ENCODE measurements at places on chromosomes 4 and X.

- no peak for DNase-seq
These were observed 736.7 kb upstream of the PRKX start for GRCh38 chrX:4450177-4450576.

DNA sequence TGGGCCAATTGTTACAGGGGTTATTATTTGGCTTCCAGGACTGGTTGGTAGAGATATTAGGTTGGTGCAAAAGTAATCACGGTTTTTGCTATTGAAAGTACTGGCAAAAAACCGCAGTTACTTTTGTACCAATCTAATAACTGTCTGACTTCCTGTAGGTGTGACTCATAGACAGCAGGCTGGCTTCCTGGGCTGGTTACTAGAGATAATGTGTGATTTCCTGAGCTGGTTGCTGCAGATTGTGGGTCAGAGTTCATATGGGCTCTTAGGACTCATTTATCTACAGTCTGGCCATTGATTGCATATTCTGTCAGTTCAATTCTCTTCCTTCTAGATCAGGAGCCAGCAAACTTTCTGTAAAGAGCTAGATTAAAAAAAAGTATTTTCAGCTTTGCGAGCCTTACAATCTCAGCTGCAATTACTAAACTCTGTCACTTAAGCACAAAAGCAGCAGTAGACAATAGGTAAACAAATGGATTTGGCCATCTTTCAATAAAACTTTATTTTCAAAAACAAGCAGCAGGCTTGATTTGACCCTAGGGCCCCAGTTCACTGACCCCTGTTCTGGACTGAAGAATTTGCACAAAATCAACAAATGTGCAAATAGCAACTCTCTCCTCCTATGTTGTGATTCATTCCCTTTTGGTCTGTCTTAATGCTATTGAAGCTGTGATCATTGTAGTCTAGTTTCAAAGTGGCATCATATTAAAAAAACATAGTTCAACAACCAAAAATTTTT, 50.8 kb upstream of the BOD1L1 start:
- peak; percentile 25 for DNase-seq

DNA sequence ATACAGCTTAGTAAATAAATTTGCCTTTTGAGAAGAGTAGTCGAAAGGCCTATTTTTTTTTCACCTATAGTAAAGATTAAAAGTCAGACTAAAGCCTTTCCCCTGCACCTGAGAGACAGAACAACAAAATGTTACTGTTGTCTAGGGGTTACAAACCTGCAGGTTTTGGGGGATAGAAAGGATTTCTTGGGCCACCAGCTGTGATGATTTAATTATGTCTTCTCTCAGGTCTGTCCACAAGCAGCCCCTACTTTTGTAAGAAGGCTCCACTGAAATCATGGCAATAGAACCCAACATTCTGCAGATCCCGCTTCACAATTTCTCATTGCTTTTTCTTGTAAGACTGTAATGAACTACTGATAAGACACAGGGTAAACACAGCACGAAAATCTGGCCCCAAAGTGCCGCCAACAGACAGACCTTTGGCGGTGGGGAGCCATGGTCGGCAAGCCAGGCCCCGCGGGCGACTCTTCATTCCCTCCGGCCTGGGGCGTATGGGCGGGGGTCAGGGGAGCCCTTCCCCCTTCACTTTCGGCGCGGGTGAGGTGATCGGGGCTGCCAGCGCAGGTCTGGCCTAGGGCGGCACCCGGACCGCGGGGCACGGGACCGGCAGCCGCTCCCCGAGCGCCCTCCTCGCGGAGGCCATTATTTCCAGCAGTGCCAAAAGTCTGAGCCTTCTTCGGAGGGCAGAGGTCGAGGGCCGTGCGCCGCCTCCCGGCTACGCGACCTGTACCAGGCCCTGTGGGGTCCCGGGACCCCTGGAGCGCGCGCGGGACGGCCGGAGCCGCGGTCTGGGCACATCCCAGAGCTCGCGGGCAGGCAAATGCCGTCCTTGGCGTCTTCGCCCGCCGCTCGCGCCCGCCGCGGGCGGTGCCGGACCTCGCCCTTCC, 812 bp upstream of the KDM6A start:
- DNase-seq, result peak; percentile 43

DNA sequence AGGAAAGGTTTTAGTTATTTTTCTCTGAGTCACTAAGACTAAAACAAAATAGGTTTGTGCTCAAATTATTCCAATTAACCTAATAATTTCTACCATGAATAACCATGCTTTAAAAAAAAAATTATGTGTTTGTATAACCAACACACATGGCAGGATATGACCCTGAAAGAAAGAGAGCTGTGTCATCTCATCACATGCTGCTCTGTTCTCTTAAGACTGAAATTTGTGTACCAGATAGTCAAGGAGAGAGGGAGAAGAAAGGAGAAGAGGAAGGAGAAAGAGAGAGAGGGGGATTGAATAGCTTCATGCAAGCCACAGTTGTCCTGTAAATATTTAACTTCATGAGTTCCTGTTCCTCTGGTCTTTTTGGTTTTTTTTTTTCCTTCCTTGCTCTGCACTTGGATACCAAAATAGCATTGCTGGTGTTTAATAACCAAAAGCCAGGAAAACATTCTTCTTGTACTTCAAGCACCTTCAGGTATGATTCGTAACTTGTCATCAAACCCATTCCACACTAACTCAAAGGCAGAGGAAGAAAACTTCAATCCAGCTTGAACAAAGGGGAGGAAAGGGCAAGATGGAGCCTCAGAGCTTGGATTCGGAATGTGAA, 6.4 kb upstream of the PROM1 start:
- peak; percentile 89 for DNase-seq

GRCh38 chr4:188811121-188811520, 671.9 kb downstream of the TRIML1 start:
- DNase-seq, result no peak

DNA sequence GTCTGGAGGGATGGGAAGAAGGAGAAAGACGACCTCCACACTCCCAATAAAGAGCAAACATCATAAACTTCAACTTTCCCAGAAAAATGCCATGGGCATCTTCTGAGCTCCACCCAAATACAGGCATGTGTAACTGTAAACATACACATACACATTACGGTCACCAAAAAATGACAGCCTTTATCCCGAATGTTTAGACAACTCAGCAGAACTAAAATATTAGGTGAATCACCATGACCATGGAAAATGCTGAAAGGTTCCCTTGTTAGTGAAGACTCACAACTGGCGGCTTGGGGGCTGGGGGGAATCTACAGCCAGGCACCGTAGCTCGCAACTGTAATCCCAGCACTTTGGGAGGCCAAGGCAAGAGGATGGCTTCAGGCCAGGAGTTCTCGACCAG, 33.0 kb downstream of the PRKX start:
- DNase-seq, result no peak

DNA sequence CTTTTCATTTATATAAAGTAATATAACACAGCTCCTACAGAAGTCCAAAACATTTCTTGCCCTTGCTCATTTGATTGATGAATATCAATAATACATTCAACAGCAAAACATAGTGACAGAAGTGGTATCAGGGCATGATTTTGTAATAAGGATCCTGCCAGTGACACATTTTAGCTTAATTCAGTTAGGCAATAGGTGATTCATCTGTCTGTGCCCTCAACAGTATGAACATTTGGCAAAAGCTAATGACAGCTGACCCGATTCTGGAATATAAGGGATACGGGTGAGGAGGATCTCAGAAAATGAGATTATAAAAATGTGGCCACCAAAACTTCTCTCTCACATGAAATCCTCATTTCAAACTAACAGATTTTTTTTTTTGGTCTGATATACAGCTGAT, 294.0 kb downstream of the CAMK2D start:
- peak; percentile 73 for DNase-seq

DNA sequence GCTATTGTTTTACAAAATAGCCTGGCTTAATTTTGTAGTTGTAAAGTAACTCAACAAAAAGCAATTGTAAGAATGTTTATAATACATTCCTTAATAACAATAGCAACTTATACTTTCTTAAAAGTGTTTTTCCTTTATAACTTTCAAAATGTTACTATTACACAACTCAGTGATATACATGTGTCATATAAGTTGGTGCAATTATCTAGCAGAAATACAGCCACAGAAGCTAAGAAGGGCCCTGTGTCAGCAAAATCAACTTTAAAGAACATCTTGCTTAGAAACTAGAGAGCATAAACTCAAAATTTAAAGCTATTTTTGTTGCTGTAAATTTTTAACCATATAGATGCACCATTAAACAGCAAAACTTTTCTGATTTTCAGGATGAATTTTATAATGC, 41.4 kb upstream of the MAB21L2 start:
- no peak for DNase-seq

- DNase-seq, result no peak
These were observed 1131.7 kb downstream of the SH3BGRL start for GRCh38 chrX:82333575-82333974.

DNA sequence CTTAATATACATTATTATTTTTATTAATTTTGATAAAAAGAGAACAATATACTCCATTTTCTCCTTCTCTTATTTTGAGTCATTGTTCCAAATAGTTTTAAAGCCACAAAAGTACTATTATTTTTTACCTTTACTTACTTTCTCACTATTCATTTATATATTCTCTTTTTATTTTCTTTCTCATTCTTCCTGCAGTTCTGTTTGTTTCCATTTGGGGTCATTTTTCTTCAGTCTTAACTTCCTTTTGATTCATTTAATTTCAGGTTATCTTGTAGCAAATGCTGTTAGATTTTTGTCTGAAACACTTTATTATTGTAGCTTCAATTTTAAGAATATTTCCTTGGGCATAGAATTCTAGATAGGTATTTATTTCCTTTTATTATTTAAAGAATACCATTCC, 438.6 kb upstream of the EPHA5 start:
- DNase-seq, result no peak

- DNase-seq, result no peak
These were observed 377.7 kb downstream of the PRDM5 start for GRCh38 chr4:120544838-120545237.

DNA sequence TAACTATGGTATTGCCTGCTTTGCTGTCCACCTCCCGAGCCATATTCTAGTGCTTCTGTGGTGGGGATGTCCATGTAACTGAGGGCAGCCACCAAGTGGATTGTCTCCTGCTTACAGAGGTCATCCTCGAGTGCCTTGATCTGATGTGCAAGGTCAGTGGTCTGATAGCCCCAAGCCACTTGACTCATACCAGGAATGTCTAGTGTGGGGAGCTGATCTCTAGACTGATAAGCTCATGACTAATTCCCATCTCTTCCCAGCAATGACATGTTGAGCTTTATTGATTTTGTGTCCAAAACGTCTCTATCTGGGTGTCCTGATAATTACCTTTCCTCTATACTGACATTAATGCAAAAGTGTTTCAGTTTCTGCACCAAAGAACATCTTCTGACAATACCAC, 168.4 kb upstream of the WDR1 start:
- peak; percentile 9 for DNase-seq

- DNase-seq, result no peak
These were observed 95.4 kb upstream of the ADRA2C start for GRCh38 chr4:3670521-3671519.

GRCh38 chr4:6724421-6725111, 8.6 kb downstream of the BLOC1S4 start:
- no peak for DNase-seq

- peak; percentile 37 for DNase-seq
These were observed 26.7 kb downstream of the PIN4 start for GRCh38 chrX:72208126-72208800.

DNA sequence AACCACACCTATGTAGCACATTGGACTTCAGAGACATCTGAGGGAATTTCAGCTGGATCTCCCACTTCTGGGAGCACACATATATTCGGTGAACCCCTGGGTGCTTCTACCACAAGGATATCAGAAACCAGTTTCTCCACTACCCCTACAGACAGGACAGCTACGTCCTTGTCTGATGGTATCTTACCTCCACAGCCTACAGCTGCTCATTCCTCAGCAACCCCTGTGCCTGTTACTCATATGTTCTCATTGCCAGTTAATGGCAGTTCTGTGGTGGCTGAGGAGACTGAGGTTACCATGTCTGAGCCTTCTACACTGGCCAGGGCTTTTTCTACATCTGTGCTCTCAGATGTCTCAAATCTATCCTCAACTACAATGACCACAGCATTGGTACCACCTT, 45.7 kb downstream of the ADGRG4 start:
- no peak for DNase-seq

DNA sequence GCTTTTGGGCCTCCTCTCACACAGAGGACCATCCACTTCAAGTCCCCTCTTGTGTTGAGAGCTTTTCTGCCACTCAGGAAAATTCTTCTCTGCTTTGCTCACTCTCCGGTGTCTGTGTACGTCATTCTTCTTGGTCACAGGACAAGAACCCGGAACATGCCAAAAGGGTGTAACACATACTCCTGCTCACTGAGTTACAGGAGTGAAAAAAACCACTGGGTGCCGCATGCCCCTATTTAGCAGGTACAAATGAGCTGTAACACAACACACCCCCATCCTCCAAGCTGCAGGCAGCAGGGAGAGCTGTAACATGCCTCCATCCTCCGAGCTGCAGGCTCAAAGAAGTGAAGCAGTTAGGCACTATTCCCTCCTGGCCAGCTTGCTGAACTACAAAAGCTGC, 13.0 kb upstream of the CXCL2 start:
- DNase-seq, result peak; percentile 97

- DNase-seq, result no peak
These were observed 647.0 kb downstream of the TRAM1L1 start for GRCh38 chr4:116438417-116438816.

DNA sequence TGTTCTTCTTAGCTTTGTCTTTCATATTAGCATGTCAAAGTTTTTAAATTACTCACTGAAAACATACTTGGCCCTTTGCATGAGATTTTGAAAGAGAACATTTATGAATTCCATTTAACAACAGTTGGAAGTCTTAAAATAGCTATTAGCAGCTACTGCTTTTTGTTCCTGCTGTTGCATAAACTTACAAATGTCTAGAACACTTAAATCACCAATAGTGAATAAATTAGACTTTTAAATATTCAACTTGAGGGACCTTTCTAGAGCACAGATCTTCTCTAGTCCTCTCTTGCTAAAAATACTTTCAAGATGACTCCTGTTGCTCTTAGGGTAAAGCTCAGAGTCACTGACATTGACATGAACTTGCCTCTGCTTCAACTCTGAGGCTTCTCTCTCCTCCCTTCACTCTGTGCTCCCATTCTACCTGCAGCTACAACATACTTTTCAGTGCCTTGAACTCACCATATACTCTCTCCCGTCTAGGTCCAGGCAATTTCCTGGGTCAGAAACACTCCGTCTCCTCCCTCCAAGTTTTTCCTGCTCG, 15.8 kb upstream of the TXK start:
- no peak for DNase-seq

DNA sequence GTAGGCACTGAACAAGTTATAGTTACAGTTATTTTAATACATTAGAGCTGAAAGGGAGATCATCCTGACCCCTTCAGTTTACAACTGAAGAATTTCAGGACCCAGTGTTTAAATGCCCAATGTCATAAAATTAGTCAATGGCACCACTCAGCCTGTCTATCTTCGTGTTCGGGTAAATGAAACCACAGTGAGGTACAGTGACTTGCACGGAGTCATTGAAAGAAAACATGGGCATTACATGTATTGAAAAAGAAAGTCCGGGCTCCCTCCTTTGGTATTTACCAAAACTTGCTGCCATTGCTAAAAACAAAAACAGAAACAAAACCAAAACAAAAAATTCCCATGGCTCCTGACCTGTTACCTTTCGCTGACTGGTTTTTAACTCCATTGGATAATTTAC, 131.7 kb downstream of the SH2D1A start:
- no peak for DNase-seq

GRCh38 chr4:177975315-177975987, 533.2 kb upstream of the AGA start:
- peak; percentile 23 for DNase-seq

- no peak for DNase-seq
These were observed 29.8 kb downstream of the CD99L2 start for GRCh38 chrX:150868625-150869024.

- DNase-seq, result no peak
These were observed 267.4 kb downstream of the IL1RAPL1 start for GRCh38 chrX:28854637-28855036.
